ENCODE measurements at places on chromosomes 3 and 15.

- no peak for DNase-seq
These were observed 21.8 kb downstream of the ATP2C1 start for GRCh38 chr3:130915567-130916292.

DNA sequence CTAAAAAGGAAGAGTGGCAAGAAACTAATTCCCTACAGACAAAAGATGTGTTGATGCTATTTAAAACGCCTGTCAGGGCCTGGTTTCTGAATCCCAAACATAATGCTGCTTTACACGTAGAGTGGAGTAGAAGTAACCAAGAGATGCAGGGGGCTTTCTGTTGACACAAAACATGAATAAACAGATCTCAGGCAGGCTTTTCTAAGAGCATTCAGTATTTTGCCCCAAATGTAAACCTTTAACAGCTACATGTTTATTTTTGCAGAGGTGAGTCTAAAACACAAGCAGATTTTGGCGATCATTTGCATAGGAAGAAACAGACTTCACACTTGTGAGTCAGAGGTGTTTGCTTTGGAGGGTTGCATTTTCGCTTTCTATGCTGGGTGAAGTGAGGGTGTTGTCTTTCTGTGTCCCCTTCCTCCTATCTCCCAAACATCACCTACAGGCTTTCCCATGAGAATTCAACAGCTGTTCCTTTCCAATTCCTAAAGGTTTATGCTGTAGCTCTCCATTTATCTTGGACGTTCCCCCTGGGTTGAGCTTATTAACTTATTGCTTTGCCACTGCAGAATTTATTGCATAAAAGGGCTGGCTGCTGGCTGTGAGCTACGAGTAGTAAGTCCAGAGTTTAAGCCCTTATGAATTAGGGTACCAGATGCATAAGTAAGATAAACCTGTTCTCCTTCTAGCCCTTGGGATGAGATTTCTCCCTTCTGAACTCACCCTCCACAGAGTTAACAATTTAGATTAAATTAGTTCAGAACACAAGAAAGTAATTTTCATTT lies 156.7 kb downstream of the DIPK2A start:
- no peak for DNase-seq

DNA sequence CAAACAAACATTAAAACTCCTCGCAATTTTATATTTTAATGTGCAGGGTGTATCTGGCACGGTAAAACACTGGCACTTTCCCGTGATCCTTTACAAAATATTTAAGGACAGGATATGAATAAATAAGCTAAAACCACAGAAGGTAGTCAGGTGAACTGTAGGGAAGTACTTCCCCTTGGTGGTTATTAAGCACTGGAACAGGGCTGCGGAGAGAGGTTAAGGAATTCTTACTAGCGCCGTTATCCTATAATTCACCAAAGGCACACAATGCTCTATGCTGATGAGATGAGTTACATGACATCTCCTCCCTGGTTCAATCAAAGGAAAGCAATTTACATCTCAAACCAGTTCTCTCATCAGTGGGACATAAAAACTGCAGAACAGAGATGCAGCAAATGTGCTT lies 289.8 kb downstream of the ZBTB20 start:
- DNase-seq, result no peak

DNA sequence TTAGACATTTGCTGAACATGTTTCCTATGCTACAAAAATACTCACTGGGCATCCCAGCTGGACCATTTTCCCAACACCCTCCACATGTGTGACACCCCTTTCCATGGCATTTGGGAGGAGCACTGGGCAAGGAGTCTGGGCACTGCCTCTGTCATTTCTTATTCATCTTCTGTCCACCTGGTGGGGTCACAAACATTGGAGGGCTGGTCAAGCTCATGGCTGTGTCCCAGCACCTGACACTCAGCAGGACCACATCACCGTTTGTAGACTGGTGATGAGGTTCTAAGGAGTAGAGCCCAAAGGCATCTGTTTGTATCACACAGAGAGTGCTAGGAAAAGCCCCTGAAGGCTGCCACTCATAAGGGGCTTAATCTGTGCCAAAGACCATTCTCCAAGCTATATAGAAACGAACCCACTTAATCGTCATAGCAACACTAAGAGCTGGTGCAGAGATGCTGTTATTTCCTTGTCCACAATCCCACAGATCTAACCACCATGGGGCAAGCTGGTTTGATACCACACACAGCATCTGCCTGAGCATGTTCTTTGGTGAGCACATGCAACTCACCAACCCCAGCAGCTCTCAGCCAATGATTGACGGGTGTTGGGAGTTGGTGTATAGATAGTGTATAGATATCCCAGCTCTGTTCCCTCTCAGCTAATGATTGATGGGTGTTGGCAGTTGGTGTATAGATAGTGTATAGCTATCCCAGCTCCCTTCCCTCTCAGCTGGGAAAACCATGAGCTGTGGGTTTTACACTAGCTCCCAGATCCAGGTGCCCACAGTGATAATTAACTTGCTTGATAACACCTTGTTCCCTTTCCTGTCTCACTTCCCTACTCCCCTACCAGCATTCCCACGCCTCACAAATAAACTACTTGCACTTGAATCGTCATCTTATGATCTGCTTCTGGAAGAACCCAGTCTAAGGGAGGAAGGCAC lies 42.7 kb upstream of the ATP2B2 start:
- DNase-seq, result no peak

DNA sequence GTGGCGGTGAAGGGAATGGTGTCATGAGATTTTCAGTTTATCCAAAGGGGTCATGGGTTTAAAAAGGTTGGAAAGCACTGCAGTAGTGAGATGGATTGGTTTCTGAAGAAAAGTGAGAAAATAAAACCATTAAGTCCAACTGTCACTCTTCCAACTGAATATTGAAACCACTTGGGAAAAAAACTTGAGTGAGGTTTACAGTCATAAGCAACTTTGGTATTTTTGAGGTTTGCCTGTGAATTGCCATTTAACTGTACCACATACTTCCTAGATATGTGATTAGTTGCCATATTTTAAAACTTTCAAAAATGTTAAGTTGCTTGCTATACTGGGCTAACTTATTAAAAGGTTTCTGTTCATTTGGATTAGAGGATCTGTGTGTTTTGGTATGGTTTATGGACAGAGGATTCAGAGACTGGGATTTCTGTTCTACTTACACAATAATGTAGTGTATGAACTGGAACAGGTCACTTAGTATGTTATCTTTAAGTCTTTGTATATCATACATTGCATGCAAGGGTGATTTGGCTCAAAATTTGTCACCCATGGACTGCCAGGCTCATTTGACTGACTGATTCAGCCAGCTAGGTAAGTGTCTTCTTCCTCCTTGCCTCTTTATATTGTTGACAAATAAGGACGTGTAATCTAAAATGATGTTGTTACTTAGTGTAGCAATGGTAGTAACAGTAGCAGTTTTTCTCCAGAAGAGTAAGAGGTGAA lies 201.4 kb upstream of the EOMES start:
- DNase-seq, result no peak

DNA sequence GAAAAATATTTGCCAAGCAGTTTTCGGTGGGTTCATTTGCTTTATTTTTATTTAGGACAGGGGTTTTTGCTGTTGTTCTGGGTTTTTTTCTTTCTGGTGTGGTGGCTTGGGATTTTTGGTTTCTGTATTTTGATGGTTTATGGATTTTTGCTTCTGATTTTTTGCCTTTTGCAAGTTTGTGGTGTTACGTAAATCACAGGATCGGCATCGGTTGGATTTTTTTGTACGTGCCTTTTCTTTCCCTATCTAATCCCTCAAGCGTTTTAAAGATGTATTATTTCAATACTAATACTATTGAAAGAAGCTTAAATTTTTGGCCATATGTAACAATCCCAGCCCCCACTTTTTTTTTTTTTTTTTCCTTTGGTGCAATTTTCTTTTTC lies 782 bp upstream of the BCL6 start:
- DNase-seq, result no peak

DNA sequence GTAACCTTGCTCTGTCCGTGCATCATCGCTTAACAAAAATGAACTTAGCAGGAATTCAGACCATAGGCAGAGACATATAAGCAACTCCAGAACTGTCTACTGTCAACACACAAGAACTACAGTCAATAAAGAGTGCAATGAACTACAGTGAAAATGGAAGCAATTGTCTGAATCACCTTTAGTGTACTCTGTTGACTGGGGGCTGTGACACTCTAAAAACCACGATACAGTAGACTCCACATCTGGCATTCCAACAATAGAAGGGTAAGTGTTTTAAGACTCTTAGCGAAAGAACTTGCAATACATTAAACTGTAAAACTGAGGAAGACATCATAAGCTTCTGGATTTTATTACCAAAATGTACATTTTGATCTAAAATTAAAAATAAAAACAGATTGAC lies 347.3 kb downstream of the ZBTB20 start:
- no peak for DNase-seq

- no peak for DNase-seq
These were observed 10.6 kb upstream of the SH3BP5 start for GRCh38 chr3:15342945-15343344.

GRCh38 chr15:58682234-58682633 lies 67.3 kb downstream of the ADAM10 start:
- DNase-seq, result no peak

DNA sequence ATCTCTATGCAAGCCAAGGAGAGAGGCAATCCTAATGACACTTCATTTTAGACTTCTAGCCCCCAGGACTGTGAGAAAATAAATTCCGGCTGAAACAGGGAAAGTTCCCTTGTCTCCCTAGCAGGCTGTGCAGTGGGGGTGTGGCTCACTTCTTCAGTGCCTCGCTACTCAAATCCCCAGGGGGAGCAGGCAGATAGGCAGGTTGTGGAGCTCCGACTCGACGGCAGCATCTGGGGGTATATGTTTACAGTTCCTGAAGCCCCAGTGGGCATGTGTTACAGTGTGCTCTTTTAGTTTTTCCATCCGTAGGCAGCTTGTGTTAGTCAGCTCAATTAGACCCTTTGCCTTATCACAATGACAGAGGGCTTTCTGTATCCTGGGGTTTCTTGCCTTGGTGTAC lies 836.5 kb downstream of the PDCD6IP start:
- no peak for DNase-seq

DNA sequence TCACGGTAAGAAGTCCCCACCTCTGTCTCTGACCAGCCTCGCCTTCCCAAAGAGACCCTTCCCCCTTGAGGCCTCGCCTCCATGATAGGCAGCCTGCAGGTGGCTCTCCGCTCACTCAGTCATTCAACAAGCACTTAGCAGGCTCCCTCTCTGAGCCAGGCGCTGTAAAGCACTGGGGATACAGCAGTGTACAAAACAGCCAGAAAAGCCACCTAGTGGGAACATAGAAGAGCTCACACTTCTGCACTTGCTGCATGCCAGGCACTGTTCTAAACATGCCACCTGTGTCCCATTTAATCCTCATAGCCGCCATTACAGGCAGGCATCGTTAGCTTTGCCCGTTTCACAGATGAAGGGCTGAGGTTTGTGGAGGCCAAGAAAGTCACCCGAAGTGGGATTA lies 56.0 kb downstream of the SEMA3G start:
- DNase-seq, result no peak

- DNase-seq, result no peak
These were observed 62.4 kb upstream of the STAC start for GRCh38 chr3:36317915-36318314.

DNA sequence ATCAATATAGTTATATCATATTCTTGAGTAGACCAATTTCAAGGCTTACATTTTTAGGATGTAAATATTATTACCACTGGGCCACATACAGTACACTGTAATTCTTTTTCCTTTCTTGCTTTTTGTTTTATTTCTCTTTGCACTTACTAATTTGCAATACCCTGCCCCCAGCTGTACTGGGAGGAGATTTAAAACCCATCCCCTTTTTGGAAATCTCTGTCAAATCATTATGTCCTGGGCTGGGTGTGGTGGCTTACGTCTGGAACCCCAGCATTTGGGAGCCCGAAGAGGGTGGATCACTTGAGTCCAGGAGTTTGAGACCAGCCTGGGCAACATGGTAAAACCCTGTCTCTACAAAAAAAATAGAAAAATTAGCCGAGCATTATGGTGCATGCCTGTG lies 16.2 kb downstream of the ZBTB11 start:
- no peak for DNase-seq

- DNase-seq, result no peak
These were observed 28.0 kb upstream of the GABRA5 start for GRCh38 chr15:26838742-26839460.

DNA sequence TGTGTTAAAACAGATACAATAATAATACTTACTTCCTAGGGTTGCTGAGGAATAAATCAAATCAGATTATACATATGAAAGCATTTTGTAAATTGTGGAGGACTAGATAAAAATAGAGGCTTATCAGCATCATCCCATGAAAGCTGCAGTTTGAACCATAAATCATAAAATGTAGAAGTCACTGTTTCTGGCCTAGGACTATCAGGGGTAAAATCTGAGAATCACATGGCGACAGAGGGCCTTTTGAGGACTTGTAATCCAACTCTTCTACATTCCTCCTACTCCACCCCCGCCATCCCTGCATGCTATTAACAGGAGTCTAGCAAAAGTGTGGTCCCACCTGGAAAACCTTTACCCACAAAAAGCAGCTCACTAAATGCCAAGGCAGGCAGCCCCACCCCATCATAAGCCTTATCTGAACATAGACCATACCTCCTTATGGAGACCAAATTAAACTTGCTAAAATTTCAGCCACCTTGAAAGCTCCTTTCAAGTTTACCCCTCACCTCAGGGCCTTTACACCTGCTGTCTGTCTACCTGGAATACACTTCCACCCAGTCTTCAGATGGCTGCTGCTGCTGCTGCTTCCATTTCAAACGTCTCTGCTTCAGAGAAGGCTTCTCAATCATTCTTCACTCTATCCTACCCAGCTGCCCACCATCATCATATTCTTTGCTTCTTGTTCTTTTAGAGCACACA lies 11.5 kb downstream of the MB21D2 start:
- no peak for DNase-seq

DNA sequence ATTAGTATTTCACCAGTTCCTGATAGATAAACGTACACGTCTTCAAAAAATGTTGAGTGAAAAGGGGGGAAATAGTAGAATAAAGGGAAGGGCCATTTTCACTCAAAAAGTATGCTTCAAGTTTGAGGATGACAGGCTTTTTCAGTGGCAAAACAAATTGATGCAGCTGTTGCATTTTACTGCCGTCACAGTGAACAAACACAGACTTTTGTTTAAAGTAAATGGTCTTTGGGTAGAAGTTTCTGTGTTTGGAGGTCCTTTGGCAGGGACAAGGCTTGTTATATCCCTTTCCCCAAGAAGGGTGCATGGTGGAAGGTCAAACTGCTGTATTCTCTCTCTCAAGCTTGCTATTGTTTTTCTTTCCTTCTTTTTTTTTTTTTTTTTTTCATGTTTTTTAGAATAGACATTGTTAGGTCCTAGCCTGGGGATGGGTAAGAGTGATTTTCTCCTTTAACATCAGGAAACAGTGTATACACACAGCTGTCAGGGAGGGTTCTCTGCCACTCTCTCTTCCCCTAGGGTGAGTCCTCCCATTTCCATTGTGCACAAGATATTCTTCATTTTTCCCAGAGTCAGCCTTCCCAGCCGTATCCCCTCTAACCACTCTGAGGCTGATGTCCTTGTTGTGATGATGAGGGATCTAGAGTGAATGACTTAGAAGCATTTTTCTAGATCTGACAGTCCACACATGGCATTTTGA lies 6.6 kb upstream of the SUCNR1 start:
- DNase-seq, result no peak

GRCh38 chr3:177471733-177472480 lies 274.6 kb upstream of the TBL1XR1 start:
- no peak for DNase-seq

- no peak for DNase-seq
These were observed 22.9 kb upstream of the HRH1 start for GRCh38 chr3:11131371-11131770.

Measured in stimulated activated CD8-positive, alpha-beta memory T cell treated with anti-CD3 and anti-CD28 coated beads, Interleukin-12 subunit alpha, Interleukin-12 subunit beta, amount 100 ng/mL, for 4 hours (primary cell).